Activated T-cell treated with anti-CD3 and anti-CD28 coated beads for 48 hours (primary cell): ENCODE measurements at places on chromosomes 6 and 20.

DNA sequence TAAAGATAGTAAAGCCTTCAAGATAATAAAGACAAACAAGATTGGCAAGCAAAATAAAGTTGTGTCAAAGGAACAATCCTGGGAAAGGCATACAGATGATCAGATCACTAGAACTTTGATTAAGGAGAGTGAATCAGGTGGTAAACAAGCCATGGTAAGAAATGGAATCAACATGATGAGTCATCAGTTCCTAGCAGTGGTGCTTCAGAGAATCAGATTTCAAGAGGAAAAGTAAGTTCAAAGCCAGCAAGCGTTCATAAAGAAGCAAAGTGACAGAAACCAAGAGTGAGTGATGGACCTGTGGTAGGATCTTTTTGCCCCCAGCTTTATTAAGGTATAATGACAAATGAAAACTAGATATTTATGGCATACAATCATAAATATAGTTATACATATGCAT is 340.4 kb downstream of the TPBG start:
- no peak for DNase-seq

GRCh38 chr20:878511-879307 is 37.4 kb downstream of the ANGPT4 start:
- DNase-seq = no peak

DNA sequence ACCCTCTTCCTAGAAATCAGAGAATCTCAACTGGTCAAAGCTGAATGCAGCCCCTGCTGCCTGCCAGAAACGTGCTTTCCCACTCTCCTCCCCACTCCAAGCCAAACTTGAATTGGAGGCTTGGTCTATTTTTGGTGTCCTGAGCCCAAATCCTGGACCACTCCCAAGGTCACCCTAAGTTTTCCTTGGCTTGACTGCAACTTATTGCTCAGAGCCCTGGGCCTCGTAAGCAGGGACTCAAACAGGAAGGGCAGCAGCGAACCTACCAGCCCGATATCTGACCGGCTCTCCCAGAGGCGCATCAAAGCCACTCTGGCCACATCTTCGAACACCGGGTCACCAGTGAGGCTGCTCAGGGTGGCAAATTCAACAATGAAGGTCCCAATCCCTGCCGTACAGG is 12.7 kb downstream of the EDEM2 start:
- no peak for DNase-seq

DNA sequence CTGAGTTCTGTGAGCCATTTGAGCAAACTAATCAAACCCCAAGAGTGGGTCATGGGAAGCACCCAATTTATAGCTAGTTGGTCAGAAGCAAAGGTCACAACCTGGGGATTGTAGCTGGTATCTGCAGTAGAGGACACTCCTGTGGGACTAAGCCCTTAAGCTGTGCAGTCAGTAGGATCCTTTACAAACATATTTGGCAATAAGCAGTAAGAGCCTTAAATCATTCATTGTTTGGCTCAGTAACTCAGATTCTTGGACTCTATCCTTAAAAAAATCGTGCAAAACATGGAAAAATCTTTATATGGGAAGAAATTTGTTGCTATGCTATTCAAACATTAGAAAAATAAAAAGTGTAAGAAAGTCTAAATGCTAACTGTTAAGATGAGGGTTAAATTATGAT is 29.9 kb downstream of the FRK start:
- DNase-seq = no peak

DNA sequence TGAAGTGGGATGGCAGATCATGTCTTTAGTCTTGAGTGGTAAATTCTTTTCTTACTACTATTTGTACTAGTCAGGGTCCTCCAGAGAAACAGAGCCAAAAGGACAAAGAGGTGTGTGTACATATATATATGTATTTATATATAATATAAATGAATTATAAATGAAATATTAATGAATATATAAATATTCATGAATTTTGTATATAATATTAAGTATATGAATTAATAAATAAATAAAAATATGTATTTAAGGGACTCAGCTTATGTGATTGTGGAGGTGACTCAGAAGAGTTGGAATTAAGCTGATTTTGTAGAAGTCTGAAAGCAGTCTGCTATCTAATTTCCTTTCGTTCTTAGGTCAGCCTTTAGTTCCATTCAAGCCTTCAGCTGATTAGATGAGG is 265.3 kb upstream of the MMS22L start:
- no peak for DNase-seq

GRCh38 chr6:116512111-116512559 is 696 bp downstream of the CALHM5 start:
- no peak for DNase-seq

DNA sequence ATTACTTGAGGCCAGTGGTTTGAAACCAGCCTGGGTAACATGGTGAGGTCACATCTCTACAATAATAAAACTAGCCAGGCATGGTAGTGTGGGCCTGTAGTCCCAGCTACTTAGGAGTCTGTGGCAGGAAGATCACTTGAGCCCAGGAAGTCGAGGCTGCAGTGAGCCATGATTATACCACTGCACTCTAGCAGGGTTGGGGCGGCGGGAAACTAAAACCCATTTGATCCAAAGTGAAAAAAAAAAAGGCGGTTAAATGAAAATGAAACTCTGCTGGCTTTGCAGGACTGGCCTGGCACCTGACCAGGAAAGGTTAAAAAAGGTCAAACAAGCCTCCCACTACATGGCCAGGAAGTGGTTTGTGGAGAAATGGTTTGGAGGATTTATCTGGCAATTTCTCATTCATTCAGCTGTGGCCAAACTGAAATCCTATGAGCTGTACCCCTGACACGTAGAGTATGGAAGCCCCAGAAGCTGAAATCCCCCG is 36.6 kb downstream of the MTRES1 start:
- DNase-seq = peak; percentile 18

DNA sequence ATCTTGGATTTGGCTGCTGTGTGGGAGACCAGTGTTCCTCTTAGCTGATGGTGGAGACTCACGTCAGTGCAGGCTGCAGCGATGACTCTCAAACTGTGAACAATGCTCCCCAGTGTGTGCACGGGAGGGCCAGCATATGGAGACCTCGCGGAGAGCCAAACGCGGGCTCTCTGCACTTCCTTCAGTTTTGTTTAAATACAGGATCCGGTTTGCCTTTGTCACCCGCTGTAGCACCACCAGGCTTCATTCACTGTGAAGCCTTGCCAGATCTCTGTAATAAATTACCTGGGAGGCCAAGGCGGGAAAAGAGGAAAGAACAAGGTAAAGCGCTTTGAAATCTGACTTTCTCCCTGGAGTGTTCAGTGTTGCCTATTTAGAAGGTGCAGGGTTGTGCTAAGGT is 30.7 kb upstream of the TMEM14A start:
- no peak for DNase-seq

DNA sequence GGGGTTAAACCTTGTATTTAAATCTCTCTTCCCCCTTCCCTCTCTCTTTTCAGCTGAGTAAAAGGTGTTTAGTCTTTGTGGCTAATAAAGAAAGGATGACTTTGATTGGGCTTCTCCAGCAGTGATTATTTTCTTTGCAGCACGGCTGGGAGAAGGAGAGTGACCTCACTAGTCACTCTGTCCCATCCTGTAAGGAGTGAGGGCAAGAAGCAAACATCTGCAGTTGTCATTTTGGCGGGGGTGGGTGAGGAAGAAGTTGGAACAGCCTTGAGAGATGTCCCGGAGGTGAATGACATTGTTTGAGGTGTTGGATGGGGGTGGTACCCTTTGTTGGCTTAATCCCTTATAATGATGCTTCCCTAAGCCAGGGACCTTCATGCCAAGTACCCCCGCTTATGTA is 223.6 kb downstream of the EYA2 start:
- DNase-seq = no peak

GRCh38 chr20:53660078-53660909 is 66.7 kb upstream of the ZNF217 start:
- DNase-seq = peak; percentile 34

DNA sequence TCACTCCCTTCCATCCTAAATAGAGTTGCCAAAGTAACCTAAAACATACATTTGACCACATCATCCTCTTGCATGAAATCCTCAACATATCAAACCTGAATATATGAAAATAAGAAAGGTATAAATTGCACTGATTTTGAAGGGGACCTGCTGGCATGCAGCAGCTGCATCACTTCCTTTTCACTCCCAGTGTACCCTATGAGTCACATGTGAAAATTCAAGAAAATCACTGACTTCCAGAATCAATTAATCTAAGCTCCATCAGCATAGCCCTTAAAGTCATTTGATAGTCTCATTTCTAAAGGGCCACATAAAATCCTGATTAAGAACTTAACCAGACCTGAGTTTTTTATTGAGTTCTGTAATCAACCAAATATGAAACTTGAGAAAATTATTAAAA is 24.3 kb downstream of the SNX14 start:
- no peak for DNase-seq

DNA sequence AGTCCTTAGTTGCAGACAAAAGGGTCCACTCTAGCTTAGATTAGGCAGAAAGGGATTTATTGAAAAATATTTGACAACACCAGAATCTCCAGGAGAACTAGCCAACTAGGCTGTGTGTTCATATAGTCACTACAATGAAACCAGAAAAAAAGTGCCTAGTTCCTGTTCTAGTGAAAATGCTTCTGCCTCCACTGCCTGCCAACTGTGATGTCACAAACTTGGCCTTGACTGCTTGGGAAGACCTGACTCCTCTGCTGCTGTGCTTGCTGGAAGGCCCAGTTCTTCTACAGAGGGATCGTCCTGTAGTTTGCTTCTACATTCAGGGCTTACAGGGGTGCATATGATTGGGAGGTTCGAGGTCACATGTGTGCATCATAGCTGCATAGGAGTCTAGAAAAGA is 40.3 kb upstream of the XRN2 start:
- no peak for DNase-seq

GRCh38 chr6:56713254-56713672 is 70.6 kb upstream of the DST start:
- no peak for DNase-seq

GRCh38 chr20:38152175-38152620 is 12.9 kb downstream of the TGM2 start:
- no peak for DNase-seq

- DNase-seq = no peak
These were observed 2.1 kb upstream of the SPDEF start for GRCh38 chr6:34558172-34558714.

GRCh38 chr20:4038047-4038459 is 22.7 kb upstream of the RNF24 start:
- DNase-seq = peak; percentile 59

DNA sequence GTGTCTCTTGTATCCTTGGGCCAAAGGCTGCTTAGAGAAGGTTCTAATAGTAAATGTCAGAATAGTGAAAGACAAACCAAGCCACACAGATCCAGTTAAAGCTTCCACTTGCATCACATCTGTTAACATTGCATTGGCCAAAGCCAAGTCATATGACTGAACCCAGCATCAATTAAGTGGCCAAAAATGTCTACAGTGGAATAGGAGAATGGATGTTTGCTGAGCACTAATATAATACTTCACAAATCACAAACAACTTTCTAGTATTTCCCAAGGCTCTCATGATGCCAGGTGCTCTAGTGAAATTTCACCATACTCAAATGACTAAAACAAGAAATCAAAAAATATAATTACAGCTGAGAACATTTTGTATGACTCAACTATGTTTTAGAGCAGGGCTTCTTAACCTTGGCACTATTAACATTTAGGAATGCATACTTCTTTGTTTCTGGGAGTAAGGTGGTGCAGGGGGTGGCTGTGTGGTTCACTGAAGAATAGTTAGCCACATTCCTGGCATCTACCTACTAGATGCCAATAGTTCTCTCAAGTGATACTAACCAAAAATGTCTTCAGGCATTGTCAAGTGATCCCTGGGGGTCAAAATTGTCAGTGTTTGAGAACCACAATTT is 148.0 kb upstream of the SPTLC3 start:
- no peak for DNase-seq

- no peak for DNase-seq
These were observed at the start of gene PHACTR1 for GRCh38 chr6:12716298-12716916. TSS of gene PHACTR1 (plus strand) at chr6:12716767.

- no peak for DNase-seq
These were observed 20.0 kb upstream of the ZNFX1 start for GRCh38 chr20:49297605-49298530.

GRCh38 chr20:2358006-2358405 is 22.7 kb upstream of the TGM6 start:
- no peak for DNase-seq

- no peak for DNase-seq
These were observed 7.9 kb downstream of the ZNF76 start for GRCh38 chr6:35267446-35267845.

GRCh38 chr6:14276667-14277404 is 159.3 kb downstream of the CD83 start:
- DNase-seq = no peak

GRCh38 chr6:39893286-39893685 is 41.0 kb downstream of the MOCS1 start:
- no peak for DNase-seq

DNA sequence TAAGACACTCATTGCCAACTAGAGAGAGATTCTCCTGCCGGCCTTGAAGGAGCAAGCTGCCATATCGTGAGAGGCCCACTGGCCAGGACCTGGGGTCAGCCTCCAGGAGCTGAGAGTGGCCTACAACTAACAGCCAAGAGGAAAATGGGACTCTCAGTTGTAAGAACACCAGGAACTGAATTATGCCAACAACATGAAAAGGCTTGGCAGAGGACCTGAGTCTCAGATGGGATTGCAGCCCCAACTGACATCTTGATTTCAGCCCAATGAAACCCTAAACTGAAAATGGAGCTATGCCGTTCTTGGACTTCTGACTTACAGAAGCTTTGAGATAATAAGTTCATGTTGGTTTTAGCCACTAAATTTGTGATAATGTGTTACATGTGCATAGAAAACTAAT is 193.5 kb upstream of the LRFN2 start:
- no peak for DNase-seq

DNA sequence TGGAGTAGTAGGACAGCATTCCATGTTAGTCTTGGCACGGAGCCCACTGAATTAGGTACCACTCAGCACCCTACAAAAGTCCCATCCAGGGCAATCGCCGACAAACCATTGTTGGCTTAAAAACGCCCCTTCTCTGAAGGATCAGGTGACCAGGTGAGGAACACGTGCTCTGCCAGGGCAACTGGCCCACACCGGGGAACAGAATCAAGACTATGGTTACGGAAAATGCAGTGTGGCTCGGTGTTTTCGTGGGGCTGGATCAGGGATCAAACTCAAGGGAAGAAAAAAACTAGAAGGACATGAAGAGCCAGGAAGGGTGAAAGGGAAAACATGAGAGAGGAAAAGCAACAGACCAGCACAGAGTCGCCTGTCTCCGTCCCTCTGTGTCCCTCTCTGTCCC is 177.8 kb upstream of the ARID1B start:
- no peak for DNase-seq

GRCh38 chr6:47438481-47439347 is 38.9 kb upstream of the CD2AP start:
- no peak for DNase-seq

- DNase-seq = no peak
These were observed 175.9 kb downstream of the SOX4 start for GRCh38 chr6:21769405-21769861.

- DNase-seq = no peak
These were observed 156.9 kb downstream of the VEGFA start for GRCh38 chr6:43926634-43927531.

GRCh38 chr20:35344354-35344837 is 52.2 kb upstream of the FAM83C start:
- DNase-seq = no peak
